ENCODE measurements at places on chromosomes 2 and 18. TPM values are rescaled to one million over a fixed set of nuclear protein-coding genes. Genes with fewer than 3 reads are reported as not detected.

The BCL11A gene
- 10.9 TPM for polyA plus RNA-seq

The ASXL3 gene
- polyA plus RNA-seq, result 6.0 TPM

The ATP8B1 gene
- polyA plus RNA-seq, result 23.1 TPM

The EVA1A gene
- 15.6 TPM for polyA plus RNA-seq

DNA sequence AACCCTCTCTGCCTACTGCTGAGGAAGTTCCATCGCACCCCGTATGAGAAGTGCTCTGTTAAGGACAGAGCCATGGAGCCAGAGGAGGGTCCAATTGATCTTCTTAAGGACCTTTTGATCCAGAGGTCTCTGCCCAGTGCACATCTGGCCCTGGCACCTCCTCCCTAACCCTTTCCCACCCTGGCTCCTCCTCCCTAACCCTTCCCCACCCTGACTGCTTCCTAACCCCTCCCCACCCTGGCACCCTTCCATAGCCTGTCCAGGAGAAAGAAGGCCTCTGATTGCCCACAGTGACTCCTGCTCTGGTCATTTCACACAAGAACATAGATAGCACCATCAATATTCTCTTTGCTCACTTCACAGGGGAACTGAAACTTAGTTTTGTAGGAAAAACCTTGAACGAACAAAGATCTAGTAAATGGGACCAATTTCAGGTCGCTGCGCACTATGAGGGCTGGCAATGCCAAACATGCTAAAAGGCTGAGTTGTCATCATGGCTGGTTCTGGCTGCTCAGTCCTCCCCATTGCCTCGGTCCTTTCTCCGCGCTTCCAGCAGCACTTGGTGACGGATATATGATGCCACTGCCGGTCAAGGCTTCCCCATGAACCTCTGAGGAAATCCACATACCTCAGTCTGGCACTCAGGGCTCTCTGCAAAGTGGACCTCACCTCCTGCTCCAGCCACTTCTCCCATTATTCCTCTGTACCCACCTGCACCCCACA, 49.2 kb downstream of the PKDCC start:
- DNase-seq, result no peak
